Thoracic aorta (tissue), 2 donors: ENCODE measurements at places on chromosomes 16 and 17.

DNA sequence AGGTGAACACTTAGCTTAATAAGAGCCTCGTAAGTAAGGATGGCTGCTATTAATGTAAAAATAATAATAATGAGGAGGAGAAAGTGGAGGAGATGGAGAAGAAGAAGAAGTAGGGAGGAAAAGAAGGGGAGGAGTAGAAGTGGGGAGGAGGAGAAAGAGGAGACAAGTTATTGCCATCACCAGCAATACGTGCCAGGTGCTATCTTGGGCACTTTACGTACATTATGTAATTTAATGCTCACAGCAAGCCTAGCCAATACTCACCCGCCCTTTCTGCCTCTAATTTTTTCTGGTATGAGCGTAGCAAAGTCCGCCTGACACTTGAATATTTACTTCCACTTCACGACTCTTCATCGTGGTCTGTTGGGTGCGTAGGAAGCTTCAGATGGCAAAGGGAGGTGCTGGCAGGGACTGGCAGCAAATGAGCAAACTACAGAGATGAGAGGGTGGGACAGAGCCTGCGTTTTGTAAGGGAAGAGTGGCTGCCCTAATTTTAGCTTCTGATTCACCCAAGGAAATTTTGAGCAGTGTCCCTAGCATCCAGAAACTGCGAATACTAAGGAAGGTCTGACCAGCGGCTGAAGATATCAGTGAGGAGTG, 42.1 kb upstream of the CDH13 start:
- DNase-seq, result no peak

DNA sequence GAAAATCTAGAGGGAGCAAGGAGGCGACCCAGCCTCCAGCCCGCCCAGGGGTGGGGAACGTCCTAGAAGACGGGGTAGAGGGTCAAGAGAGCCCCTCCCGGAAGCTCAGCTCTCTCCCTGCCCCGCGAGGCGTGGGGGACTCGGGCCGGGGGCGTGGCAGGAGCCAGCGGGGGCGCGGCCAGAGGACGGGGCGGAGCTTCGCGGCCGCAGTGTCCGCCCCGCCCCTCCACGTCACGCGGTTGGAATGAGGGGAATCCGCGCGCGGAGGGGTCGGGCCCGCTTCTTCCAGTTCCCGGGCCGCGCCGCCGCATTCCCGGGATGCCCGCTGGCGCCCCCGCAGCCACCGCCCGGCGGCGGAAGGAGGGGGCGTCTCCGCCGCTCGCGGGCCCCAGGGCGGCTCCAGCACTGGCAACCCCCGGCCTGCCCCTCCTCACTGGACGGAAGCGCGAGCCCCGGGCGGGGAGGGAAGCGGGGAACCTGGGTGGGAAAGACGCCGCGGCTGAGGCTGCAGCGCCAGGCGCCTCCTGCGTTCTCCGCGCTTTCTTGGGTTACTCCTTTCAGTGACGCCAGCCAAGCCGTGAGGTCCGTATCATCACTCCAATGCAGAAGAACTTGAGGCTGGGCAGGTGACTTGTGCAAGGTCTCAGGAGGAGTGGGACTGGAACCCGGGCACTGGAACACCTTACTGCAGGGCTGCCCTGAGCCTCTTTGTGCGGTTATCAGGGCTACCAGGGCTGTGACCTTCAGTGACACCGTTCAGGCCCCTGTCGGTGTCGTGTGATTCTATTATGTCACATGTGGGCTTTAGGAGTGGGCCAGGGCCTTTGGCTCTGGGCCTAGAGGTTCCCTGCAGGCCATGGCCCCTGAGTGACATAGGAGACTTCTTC, 4.3 kb downstream of the MYO1C start:
- DNase-seq, result no peak

GRCh38 chr17:2867441-2868424, 71.5 kb downstream of the RAP1GAP2 start:
- DNase-seq, result no peak

- no peak for DNase-seq
These were observed 43.6 kb downstream of the TBC1D16 start for GRCh38 chr17:79991924-79992648.

GRCh38 chr16:59126486-59126885, 392.4 kb upstream of the GOT2 start:
- DNase-seq, result no peak

- DNase-seq, result no peak
These were observed 78.9 kb downstream of the MPRIP start for GRCh38 chr17:17121162-17121561.

GRCh38 chr16:74094514-74094913, 202.1 kb upstream of the PSMD7 start:
- DNase-seq, result no peak

DNA sequence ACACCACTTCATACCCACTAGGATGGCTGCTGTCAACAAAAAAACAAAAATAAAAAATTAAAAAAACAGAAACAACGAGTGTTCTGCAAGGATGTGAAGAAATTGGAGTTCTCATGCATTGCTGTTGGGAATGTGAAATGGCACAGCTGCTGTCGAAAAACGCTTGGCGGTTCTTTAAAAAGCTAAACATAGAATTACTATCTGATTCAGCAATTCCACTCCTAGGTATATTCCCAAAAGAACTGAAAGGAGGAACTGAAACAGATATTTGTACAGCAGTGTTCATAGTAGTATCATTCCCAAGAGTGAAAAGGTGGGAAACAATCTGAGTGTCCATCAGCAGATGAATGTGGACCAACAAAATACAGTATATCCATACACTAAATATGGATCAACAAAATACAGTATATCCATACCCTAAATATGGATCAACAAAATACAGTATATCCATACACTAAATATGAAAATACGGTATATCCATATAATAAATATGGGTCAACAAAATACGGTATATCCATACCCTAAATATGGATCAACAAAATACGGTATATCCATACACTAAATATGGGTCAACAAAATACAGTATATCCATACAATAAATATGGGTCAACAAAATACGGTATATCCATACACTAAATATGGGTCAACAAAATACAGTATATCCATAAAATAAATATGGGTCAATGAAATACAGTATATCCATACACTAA, 8.7 kb downstream of the METTL16 start:
- no peak for DNase-seq

DNA sequence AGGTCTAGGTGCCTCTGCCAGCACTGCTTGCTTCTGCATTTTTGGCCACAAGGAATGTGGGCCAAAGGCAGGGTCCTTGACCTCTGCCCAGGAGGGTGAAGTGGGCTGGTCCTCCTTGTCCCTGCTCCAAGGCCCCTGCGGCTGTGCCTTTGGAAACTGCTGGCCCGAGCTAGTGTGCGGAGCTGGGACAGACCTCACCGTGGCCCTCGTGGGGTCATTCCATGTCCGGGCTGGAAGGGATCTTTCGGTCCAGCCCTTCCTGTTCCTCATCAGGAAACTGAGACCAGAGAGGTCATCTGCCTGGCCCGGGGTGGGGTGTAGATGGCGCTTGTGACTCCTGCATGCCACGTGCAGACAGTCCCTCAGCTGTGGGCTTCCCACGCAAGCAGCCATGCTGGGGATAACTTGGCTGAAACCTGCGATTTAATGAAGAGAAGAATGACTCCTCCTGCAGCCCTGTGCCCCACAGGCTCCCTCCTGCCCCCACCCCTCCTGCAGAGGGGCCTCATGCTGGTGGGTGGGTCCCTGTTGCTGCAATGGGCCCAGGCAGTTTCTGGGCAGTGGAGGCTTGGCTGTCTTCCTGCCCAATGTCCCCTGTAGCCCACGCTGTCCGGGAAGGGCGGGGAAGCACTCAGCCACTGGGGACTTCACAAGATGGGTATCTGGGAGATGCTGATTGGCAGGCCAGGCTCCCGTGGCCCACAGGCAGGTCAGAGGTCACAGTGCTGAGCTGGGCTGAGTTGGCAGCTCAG, 245.2 kb downstream of the SEC14L1 start:
- DNase-seq, result no peak

GRCh38 chr16:69166221-69166833, 20.6 kb upstream of the SNTB2 start:
- no peak for DNase-seq

GRCh38 chr17:28141313-28141712, 98.8 kb downstream of the NLK start:
- no peak for DNase-seq

DNA sequence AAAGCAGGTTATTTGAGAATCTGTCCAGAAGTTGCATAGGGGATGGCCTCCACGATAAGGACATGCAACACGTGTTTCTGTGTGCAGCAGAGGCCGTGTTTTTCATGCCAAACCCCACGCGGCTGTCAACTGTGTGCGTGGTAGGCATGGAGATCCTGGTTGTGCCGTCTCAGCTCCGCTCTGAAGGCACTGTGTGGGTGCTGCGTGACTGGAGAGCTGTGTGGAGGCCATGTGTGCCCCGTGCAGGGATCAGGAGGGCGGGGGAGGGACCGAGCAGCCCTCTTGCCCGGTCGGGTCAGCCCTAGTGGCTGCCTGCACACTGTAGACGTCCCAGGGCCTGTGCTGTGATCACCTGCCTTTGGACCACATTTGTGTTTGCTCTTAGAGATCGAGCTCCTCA, 74.5 kb downstream of the SEC14L1 start:
- DNase-seq, result no peak

DNA sequence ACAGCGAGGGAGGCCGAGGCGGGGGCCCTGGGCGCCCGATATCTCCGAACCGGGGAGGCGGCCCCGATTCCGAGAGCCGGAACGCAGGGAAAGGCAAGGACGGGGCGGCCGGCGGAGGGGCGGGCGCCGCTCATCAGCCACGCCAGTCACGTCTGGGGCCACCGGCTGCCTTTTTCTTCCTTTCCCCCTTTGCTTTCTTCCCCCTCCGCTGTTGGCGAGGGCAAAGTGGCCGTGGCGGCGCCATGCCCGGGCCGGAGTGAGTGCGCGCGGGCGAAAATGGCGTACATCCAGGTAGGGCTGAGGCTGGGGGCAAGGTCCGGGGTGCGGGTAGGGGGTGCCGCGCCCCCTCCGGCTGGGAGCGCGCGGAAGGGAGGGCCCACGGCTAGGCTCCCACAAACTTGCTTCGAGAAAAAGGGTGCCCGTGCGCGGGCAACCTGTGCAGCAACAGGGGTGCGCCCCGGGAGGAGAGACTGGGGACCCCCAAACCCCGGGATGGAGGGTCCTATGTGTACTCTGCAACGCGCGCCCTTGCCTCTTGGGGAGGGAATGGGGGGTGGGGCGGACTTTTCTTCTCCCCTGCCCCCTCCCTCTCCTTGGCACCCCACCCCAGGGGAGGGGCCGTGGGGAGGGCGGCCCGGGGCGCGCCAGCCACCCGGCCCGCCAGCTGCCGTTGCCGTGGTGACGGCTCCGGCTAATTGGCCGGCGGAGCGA, 486 bp downstream of the SYT17 start:
- DNase-seq, result no peak

- peak; percentile 59 for DNase-seq
These were observed at the start of gene PAFAH1B1 for GRCh38 chr17:2592971-2593820. PAFAH1B1 (plus strand) TSS chr17:2593654; CDS start chr17:2638289, 44,635 bp downstream.

DNA sequence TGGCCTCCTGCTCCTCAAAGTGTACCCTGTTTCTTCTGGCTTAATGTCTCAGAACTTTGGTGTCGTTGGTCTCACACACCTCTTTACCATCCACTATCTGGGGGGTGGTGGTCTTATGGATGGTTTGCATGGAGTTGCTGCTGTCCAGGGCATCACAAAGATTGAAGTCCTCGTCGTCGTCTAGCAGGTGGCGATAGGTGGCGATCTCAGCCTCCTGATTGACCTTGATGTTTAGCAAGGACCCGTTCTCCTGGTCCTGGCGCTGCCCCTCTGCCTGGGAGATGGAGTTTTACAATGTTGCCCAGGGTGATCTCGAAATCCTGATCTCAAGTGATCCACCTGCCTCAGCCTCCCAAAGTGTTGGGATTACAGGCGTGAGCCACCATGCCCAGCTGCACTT, 31.1 kb upstream of the HELZ start:
- DNase-seq, result no peak

- DNase-seq, result no peak
These were observed 44.9 kb upstream of the PIK3R6 start for GRCh38 chr17:8912084-8912981.

DNA sequence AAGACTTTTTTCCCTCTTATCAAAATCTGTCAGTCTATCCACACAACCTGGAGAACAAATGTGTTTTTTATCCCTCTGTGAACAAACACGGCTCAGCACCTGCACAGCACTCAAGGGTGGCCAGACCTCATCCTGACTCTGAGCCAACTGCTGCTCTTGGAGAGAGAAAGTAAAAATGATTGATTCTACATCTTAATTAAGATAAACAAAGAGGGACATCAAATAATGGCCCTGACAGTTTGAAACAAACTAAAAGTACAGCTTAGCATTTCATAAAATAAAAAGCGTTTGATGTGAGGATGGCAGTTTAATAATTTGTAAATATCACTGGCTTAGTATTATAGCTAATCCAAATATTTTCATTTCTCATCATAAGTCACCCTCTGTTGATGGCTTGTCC, 106.2 kb downstream of the SNX11 start:
- DNase-seq, result no peak

- no peak for DNase-seq
These were observed 242.4 kb downstream of the C16orf95 start for GRCh38 chr16:87074641-87075318.

GRCh38 chr17:17075125-17075781, 33.0 kb downstream of the MPRIP start:
- DNase-seq, result no peak

GRCh38 chr16:53213542-53213941, 158.8 kb downstream of the CHD9 start:
- no peak for DNase-seq

DNA sequence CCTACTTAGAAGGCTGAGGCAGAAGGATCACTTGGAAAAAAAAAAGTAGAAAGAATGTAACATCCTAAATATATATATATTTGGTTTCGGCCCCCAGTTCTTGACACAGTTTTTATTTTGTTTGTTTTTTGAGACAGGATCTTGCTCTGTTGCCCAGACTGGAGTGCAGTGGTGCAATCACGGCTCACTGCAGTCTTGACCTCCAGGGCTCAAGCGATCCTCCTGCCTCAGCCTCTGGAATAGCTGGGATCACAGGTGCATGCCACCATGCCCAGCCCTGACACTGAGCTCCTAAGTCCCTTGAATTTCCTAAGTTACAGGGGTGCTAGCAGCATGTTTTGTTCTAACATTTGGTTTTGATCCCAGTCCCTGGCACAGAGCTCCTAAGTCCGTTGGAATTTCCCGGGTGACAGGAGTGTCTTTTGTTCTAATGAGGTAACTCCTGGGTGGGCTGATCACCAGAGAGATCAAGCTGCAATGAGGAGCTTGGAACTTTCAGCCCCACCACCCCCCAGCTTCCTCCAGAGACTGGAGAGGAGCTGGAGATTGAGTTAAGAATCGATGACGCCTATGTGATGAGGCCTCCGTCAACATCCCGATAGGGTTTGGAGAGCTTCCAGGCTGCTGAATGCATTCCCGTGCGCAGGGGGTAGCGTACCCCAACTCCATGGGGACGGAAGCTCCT, 20.0 kb downstream of the MXRA7 start:
- no peak for DNase-seq

GRCh38 chr17:16484445-16485175, 7.4 kb downstream of the LRRC75A start:
- no peak for DNase-seq

- no peak for DNase-seq
These were observed 17.3 kb upstream of the TBKBP1 start for GRCh38 chr17:47676510-47677165.

GRCh38 chr16:27317320-27317719, 3.5 kb downstream of the IL4R start:
- no peak for DNase-seq
